T-cell (primary cell): ENCODE measurements at places on chromosomes 3 and 15. TPM values are rescaled to one million over a fixed set of nuclear protein-coding genes. Genes with fewer than 3 reads are reported as not detected.

CYP8B1 gene
- not detected for total RNA-seq

C2CD4A gene
- total RNA-seq, result not detected

XXYLT1 gene
- total RNA-seq, result 5.5 TPM

DCP1A gene
- total RNA-seq, result 32.2 TPM

GPR62 gene
- total RNA-seq, result not detected

SLC24A5 gene
- total RNA-seq, result not detected

RUVBL1 gene
- total RNA-seq, result 33.4 TPM

SNX22 gene
- total RNA-seq, result 0.73 TPM

DPPA2 gene
- total RNA-seq, result not detected

ISLR2 gene
- total RNA-seq, result 0.06 TPM

CCDC54 gene
- total RNA-seq, result not detected

SLC9A9 gene
- 24.4 TPM for total RNA-seq

GRAMD2A gene
- total RNA-seq, result not detected

ZNF620 gene
- 3.1 TPM for total RNA-seq

SH3GL3 gene
- not detected for total RNA-seq

RASGRP1 gene
- total RNA-seq, result 131 TPM

RASL12 gene
- total RNA-seq, result 0.09 TPM

PSTPIP1 gene
- 180 TPM for total RNA-seq

GHSR gene
- total RNA-seq, result not detected

GOLGA8S gene
- total RNA-seq, result 0.60 TPM

MYLK gene
- 0.85 TPM for total RNA-seq

FAM43A gene
- 8.1 TPM for total RNA-seq

KIF9 gene
- 2.6 TPM for total RNA-seq
